ENCODE measurements at places on chromosomes 1 and 21. TPM values are rescaled to one million over a fixed set of nuclear protein-coding genes. Genes with fewer than 3 reads are reported as not detected.

GRCh38 chr1:168379104-168379860 is 98.6 kb downstream of the TBX19 start:
- no peak for DNase-seq

DNA sequence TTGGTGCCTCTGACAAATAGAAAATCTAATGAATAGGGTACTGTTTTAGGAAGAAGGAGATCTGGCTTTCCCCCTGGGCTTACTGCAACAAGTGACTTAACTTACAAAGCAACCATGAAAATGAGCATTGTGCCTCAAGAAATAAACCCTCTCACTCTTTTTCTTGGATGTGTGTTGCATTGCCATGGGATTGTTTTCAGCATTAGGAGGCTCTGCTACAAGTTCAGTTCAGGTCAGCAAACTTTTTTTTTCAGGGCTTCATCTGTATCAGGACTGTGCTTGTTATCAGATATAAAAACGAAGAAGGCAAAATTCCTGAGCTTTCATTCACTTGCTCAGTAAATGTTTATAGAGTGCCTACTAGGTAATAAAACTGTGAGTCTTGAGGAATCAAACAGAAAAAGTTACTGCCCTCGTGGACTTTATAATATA is 37.8 kb upstream of the DOCK7 start:
- no peak for DNase-seq

GRCh38 chr1:66132324-66132723 is 339.6 kb downstream of the PDE4B start:
- DNase-seq = peak; percentile 5

- DNase-seq = no peak
These were observed at the start of gene ALX3 for GRCh38 chr1:110070671-110071242. TSS of gene ALX3 (minus strand) at chr1:110070672. CDS start at chr1:110070612, 60 bp downstream.

- DNase-seq = no peak
These were observed 31.6 kb upstream of the UBE2U start for GRCh38 chr1:64171797-64172281.

- no peak for DNase-seq
These were observed 91.3 kb downstream of the ATP5PO start for GRCh38 chr21:33824156-33824941.

GRCh38 chr1:56135069-56135863 is 444.1 kb downstream of the PLPP3 start:
- no peak for DNase-seq

GRCh38 chr1:226569879-226570547 is 21.4 kb downstream of the STUM start:
- no peak for DNase-seq

DNA sequence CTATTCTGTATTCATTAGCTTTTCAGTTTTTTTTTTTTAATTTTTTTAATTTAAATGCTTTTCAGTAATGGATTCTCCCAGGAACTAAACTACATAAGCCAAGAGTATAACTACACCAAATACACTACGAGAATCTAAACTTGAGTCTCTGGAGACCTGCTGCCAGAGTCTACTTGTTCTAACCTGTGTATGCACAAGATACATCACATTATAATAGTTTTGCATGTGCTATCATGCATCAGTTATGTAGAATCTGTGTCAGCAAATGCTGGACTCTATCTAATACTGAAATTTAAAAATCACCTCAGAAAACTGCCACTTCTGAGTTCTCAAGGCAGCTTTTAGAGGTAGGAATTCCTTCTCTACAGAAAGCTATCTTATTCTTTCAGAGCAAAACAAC is 146.3 kb upstream of the GREM2 start:
- DNase-seq = no peak

DNA sequence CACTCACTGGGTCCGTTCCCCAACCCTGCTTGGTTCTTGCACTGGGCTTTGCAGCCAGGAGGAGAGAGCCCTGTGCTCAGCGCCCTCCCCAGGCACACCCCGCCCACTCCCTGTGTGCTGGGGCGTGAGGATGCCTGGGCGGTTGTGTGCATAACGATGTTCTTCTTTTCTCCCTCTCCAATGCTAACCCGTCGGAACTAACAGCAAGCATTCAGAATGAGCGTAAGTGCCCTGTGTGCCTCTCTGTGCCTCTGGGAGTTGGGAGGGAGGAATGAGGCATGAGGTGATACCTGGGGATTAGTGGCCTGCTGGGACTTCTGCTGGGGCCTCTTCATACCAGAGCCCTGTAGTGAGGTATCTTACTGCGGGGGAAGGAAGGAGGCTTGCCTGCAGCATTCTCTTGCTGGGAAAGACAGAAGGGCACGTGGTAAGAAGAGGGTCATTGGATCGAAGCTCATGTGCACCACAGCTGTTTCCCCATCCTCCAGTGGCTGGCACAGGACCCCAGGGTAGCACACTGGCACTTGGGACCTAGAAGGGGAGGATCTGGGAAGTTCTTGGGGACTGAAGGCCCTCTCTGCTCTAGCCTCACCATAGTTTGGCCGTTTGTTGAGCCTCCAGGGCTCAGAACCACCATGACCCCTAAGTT is 79.8 kb downstream of the NFASC start:
- DNase-seq = no peak

DNA sequence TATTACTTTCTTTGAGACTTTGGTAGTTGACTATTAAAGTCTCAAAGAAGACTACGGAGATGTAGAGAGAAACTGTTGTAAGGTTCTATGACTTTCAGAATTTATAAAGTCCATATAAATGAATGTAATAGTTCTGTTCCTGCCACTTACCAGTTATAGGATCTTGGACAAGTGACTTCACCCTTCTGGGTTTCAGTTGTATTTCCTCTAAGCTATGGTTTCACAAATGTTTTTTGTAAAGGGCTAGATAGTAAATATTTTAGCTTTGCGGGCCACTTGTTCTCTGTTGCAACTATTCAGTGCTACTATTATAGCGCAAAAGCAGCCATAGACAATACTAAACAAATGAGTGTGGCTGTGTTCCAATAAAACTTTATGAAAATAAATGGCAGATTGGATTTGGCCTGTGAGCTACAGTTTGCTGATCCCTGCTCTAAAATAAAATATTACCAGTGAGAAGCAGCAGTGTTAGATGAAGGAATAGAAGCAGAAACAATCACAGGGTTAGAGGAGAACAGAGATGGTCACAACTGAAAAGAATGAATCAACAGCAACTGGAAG is 14.7 kb downstream of the ZMPSTE24 start:
- DNase-seq = no peak

- no peak for DNase-seq
These were observed 122.3 kb upstream of the BACE2 start for GRCh38 chr21:41045534-41046268.

GRCh38 chr1:150765296-150765976 is at the start of gene CTSS:
TSS of gene CTSS (minus strand) at chr1:150765778. CDS start at chr1:150764763, 1,015 bp downstream.
- no peak for DNase-seq

RAB42 gene
- polyA plus RNA-seq = 3.2 TPM

IARS2 gene
- 85.6 TPM for polyA plus RNA-seq

TDRD5 gene
- polyA plus RNA-seq = 5.7 TPM

RIMS3 gene
- 1.9 TPM for polyA plus RNA-seq

SOX13 gene
- polyA plus RNA-seq = 58.2 TPM

KRTAP20-2 gene
- polyA plus RNA-seq = not detected

CLCNKB gene
- 49.9 TPM for polyA plus RNA-seq

PRAMEF12 gene
- polyA plus RNA-seq = not detected
